ENCODE measurements at places on chromosomes 2 and 18.

GRCh38 chr2:237227592-237228280 lies 142.0 kb downstream of the COPS8 start:
- DNase-seq: no peak

GRCh38 chr2:44722026-44722625 lies 219.4 kb upstream of the SIX3 start:
- DNase-seq: no peak

GRCh38 chr2:234444242-234444730 lies 52.6 kb downstream of the ARL4C start:
- no peak for DNase-seq

GRCh38 chr2:105904938-105905337 lies 160.2 kb downstream of the NCK2 start:
- DNase-seq: no peak

DNA sequence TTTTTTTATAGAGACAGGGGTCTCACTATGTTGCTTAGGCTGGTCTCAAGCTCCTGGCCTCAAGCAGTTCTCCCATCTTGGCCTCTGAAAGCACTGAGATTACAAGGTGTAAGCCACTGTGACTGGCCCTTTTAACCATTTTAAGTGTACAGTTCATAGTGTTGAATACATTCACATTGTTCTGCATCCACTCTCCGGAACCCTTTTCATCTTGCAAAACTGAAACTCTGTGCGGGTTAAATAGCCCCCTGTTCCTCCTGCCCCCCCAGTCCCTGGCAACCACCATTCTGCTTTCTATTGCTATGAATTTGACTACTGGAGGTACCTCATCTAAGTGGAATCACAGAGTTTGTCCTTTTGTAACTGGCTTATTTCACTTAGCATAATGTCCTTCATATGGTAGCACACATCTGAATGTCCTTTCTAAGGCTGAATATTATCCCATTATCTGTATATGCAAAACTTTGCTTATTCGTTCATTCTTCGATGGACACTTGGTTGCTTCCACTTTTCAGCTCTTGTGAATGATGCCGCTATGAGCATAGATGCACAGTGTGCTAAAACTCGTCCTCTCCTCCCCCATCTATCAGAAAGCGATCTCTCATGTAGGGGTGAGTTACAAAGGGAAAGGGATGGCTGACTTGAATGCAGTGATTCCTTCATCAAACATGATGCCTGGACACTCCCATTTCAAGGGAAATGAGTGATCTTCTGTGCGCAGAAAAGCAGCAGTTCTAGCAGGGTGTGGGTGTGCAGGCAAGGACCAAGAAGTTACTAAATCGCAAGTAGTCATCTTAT lies 30.2 kb downstream of the CABLES1 start:
- DNase-seq: no peak

GRCh38 chr18:62828091-62828640 lies 112.8 kb downstream of the PHLPP1 start:
- no peak for DNase-seq

- DNase-seq: no peak
Observed at GRCh38 chr2:2839782-2840531, 508.9 kb upstream of the MYT1L start.

DNA sequence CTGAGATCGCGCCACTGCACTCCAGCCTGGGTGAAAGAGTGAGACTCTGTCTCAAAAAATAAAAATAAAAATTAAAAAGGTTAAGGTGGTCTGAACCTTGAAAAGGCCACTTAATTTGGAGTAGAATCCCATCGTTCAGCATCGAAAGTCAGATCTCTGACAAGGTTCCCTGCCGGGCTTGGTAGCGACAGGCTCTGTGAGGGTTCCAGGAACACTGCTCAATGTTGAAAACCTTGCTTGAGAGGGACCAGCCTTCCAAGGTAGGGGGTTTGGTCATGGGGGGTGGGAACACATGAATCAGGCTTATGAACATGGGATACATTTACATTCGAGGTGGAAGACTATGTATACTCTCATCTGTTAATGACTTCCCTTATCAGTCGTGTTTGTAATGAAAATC lies 232.2 kb downstream of the FHOD3 start:
- no peak for DNase-seq

DNA sequence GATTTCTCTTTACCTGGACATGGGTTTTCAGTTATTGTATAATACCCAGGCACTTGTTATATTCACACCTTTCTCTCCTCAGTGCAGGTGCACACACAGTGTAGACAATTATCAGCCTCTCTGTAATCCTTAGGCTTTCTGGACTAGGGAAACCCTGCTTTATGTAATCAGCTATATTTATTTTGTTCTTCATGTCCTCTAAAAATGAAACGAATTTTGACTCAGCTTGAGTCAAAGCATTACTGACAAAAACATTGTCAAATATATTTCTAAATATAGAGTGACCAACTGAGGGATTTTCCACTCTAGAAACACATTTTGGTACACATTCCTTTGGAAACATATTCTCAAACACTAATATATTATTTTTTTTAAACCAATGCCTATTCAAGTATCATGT lies 144.8 kb upstream of the GULP1 start:
- no peak for DNase-seq

- DNase-seq: no peak
Observed at GRCh38 chr2:1476617-1477195, 63.4 kb downstream of the TPO start.

- no peak for DNase-seq
Observed at GRCh38 chr2:101175991-101176390, 24.8 kb upstream of the TBC1D8 start.

DNA sequence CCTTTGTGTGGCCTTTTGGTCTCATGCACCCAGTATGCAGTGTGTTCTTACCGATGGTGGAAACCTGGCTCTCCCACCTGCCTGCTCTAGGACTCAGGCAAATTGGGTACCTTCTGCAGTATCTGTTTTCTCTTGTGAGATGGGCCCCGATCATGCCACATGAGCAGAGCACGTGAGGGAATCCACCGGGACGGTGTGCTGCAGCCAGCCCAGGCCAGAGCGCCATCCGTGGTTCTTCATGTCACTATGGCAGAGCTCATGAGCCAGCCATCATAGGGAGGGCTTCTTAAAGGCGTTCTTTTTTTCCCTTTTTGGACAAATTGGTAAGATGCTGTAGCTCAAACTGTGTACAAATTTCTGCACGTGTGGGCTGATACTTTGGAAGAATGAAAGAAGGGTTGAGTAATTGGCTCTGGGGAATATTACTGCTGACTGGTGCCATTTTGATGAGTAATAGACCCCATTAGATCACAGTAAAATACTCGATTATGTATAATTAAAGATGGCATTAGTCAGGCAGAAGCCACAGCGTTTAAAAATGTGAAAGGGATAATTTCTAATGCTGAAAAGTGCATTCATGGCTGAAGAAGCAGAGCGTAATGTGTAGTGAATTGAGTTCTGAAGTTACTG lies 19.2 kb downstream of the SH3RF3 start:
- no peak for DNase-seq

DNA sequence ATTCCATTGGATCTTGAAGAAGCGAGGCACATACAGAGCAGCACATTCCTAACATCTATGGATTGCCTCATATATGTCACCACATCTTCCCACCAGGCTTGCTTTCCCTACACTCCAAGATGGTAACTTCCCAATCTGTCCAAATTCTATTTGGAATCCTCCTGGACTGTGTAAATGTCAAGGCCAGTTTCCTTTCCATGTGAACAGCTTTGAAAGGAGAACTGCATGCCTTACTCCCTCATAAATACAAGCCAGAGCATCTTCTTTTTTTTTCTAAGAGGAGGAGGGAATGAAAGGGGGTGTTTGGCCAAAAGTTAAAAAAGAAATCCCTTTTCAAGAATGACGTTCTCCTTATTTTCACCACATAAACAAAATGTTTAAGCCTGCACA lies 103.8 kb upstream of the OSR1 start:
- no peak for DNase-seq

DNA sequence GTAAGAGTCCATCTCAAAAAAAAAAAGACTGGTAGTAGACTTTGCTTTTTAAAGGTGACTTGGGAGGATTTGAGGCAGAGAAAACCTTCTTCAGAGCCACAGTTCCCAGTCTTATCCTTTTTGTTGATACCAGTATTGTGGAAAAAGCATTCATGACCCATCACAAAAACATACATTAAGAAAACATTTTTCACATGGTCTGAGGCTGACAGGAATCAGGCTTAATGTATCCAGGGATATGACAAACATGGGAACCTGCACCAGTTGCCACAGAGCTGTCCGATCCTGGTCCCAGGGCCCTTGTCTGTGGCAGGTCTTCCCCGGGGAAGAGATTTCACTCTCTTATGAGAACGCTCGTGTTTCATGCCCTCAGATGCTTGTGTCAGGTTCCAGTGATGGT lies 21.8 kb downstream of the SPTBN1 start:
- no peak for DNase-seq

DNA sequence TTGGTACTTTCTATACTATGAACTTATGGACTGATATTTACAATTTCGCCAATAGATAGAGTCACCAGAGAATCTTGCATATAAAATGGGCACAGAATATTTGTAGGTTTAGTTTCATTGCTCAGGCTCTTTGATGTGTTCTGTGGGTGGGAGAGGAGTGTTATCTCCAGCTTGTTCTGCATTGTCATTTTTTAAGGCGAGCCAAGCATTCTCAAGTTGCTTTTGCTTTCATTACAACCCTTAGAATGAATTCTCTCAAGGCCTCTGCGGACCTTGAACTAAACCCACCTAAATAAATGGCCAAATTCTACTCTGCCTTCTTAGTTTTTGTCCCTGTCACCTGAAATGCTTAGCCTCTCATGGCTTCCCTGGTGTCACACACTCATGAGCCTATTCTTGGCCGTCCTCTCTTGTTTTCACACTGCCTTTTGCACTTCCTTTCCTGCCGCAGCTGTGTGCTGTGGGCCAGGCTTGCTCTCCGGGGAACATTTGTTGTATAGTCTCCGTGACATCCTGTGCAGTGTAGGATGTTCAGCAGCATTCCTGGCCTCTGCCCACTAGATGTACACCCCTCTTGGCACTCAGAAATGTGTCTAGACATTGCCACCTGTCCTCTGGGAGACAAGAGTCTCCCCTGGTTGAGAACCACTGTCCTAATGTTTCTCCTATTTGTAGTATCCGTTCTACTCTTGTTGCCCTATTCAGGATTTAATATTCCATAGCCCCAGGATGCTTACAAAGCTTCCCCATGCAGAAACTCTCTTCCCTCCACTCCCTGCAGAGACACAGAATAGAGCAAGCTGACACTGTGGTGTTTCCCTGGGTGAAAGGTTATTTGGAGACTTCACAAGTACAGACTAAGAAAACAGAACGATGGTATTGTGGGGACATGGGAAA lies 255.6 kb downstream of the PTPRM start:
- no peak for DNase-seq

DNA sequence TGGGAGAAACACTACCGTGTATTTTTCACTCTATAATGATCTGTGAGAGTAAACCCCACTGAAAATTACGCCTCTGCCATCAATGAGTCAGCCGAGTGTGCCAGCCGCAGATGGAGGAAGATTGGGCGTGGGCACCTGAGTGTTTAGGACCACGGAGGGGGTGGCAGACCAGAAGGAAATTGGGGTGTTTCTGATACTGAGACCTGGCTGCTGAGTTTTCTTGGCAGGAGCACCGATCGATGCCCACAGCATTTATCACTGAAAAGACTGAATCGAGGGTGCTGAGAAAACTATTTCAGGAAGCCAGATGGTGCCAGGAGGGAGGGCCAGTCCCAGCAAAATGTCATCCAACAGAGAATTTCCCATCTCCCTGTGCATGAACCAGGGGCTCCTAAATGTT lies 91.9 kb upstream of the TPO start:
- no peak for DNase-seq

GRCh38 chr2:106547164-106547903 lies 60.2 kb downstream of the CD8B2 start:
- DNase-seq: no peak

- DNase-seq: no peak
Observed at GRCh38 chr2:223846515-223846914, 9.1 kb upstream of the AP1S3 start.

DNA sequence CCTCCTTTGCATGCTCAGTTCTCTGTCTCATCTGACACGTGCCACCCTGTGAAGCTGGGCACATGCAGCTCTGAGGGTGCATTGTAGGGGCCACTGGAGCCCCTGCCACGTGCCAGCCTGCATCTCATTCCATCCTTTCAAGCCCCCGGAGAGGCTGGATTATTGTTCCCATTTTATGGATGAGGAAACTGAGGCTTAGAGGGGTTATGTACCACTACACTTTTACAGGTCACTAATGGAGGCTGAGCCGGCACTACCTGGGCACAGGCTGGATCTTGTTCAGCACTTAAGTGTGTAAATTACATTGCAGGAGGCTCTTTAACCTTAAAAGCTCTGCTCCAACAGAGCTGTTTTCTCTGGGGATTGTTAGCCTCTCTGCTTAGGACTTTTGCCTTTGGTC lies 47.5 kb downstream of the KCNIP3 start:
- no peak for DNase-seq

DNA sequence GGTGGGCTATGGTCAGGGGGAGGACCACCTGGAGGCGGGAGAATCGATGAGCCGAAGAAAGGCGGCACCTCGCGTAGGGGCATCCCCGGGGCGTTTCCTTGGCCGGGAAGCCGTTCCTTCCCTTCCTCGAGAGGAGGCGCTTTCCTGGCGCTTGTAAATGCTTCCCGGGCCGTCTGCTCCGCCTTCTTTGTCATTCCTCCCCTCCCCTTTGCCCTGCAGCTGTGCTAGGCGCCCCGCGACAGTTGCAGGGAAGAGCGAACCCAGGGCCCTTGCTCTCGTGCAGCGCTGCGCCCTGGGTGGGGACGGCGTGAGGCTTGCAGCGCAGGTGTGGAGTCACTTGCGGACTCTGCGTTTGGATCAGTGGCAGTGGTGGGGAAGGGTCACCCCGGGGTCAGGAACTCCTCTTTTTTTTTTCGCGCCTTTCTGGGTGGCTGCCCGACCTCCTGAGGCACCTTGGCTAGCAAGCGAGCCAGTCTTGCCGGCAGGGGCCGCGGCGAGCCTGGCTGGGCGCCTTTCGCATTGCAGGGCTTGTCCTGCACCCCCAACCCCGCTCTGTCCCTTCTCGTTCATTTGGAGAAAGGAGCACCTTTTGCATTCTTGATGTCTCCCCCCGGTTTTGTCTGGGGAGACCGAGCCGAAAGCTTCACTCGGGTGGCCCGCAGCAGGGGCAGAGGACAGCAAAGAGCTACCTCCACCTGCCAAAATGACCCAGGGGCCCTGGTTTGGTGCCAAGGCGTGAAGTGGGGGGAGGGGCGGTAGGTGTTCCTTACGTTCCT lies 858 bp downstream of the KCNS3 start:
- no peak for DNase-seq

DNA sequence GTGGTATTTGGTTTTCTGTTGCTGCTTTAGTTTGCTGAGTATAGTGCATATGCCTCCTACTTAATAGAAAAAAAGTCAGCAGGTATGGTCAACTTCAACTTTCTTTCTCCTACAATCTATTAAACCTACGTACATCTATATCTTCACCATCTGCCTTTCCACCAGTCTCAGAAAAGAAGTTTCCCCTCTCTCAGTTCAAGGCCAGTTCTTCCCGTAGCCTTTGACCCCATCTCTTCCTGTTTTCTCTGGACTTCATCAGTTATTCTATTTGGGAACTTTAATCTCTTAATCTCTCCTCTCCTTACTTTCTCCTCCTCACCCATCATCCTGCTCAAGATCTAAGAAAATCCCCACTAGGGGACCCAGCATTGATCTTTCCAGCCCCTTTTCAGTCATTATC lies 5.7 kb downstream of the PTRHD1 start:
- DNase-seq: no peak

GRCh38 chr2:137800386-137800785 lies 163.9 kb upstream of the HNMT start:
- DNase-seq: no peak

- no peak for DNase-seq
Observed at GRCh38 chr2:226772389-226773179, 27.0 kb downstream of the IRS1 start.

GRCh38 chr18:80254971-80255500 lies 7.7 kb upstream of the PARD6G start:
- DNase-seq: no peak

GRCh38 chr2:17470855-17471641 lies 47.2 kb downstream of the RAD51AP2 start:
- DNase-seq: no peak

All from activated CD4-positive, CD25-positive, alpha-beta regulatory T cell treated with anti-CD3 and anti-CD28 coated beads, Interleukin-2, amount 50 U/mL, for 72 hours (primary cell).